ENCODE measurements at places on chromosomes 2 and 18.

DNA sequence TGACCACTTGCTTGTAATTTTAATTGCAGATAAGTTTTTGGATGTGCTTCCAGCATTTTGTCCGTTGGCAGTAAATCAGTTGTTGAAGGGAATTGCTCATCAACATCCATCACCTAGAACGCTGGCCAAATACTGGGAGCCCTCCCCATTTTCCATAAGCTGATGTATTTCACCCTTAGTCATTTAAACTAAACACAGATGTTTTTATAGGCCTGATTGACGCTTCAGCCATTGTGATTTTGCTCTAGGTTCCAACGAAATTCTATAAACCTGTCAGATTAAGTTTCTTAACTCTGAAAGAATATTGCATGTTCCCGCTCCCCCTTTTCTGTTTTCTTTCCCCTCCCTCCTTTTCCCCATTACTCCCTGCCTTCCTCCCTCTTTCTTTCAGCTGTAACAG, 1.0 kb upstream of the RPRM start:
- no peak for DNase-seq

GRCh38 chr18:9419956-9420631, 55.2 kb upstream of the RALBP1 start:
- DNase-seq, result no peak

GRCh38 chr2:183519371-183520056, 395.3 kb downstream of the NUP35 start:
- DNase-seq, result no peak

DNA sequence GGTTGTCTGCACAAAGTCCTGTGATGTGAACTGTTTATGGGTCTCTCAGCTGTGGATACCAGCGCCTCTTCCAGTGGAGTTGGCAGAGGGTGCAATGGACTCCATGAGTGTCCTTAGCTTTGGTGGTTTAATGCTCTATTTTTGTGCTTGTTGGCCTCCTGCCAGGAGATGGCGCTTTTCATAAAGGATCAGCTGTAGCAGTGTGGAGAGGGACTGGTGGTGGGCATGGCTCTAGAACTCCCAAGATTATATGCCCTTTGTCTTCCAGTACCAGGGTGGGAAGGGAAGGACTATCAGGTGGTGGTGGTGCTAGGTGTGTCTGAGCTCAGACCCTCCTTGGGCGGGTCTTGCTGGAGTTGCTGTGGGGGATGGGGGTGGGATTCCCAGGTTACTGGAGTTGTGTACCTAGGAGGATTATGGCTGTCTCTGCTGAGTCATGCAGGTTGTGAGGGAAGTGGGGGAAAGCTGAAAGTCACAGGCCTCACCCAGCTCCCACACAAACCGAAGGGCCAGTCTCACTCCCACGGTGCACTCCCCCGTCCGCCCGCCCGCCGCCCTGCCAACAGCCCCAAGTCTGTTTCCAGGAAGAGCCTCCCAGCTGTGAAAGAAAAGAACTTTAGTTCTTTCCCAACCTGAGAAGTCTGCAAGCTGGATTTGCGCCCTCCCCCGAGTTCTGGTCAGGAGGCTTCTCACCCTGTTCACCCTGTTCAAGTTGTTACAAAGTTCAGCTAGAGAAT, 108.1 kb downstream of the MARCO start:
- DNase-seq, result no peak

- DNase-seq, result no peak
Measured at GRCh38 chr2:204370172-204370718, 175.0 kb upstream of the PARD3B start.

DNA sequence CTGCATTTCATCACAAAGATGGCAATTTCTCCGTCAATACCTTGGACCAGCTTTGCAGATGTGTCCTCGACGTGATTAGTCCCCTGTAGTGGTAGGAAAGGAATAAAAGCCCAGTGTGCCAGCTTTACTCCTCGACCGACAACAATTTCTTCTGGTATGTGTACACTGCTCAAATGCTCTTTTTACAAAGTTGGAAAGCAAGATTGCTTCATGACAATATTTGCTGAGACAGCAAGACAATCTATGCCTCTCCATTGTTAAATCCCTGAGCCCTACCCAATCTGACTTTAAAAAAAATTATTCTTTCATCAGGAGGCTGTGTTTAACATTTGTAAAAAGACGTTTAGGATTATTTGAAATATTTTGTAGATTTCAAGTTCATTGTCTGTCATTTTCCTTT, 27.6 kb upstream of the ZEB2 start:
- no peak for DNase-seq

DNA sequence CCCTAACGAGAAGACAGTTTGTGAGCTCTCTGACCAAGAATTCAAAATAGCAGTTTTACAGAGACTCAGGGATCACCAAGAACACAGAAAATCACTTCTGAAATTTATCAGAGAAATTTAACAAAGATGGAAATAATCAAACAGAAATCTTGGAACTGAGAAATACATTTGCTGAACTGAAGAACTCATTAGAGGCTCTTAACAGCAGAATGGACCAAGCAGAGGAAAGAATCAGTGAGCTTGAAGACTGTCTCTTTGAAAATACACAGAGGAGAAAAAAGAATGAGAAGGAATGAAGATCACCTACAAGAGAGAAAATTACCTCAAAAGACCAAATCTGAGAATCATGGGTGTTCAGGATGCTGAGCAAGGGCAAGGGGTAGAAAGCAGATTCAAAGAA, 29.7 kb downstream of the ASB1 start:
- DNase-seq, result no peak

- DNase-seq, result no peak
Measured at GRCh38 chr2:162769066-162769465, 69.5 kb downstream of the KCNH7 start.

DNA sequence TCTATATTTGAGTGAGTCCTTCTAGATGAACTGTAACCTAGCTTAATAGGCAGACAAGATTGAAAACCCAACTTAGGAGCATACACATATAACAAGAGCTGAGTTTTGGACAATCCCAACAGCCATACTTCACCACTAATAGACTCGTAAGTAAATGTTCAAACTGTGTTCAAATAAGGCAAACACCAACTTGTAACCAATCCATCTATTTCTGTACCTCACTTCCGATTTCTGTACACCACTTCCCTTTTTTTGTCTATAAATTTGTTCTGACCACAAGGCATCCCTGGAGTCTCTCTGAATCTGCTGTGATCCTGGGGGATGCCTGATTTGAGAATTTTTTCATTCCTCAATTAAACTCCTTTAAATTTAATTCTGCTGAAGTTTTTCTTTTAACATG, 1149.1 kb upstream of the NRXN1 start:
- no peak for DNase-seq

GRCh38 chr2:24435391-24436316, 55.4 kb upstream of the NCOA1 start:
- no peak for DNase-seq

DNA sequence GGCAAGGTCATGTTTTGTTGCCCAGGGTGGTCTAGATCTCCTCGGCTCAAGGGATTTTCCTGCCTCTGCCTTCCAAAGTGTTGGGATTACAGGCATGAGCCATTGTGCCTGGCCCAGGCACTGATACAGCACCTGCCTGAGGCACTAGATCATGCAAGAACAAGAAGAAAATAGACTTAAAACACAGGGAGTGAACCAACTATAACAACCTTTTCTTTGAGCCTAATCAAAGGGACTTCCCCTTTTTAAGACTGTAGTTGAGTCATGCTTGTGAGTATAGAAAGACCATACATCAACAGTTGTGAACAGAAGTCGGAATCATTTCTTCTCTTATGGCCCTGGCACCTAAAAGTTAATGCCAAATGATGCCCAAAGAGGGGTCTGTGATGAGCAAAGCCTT, 47.9 kb upstream of the MAPRE2 start:
- DNase-seq, result no peak

GRCh38 chr2:59149271-59149670, 908.1 kb upstream of the FANCL start:
- DNase-seq, result no peak

DNA sequence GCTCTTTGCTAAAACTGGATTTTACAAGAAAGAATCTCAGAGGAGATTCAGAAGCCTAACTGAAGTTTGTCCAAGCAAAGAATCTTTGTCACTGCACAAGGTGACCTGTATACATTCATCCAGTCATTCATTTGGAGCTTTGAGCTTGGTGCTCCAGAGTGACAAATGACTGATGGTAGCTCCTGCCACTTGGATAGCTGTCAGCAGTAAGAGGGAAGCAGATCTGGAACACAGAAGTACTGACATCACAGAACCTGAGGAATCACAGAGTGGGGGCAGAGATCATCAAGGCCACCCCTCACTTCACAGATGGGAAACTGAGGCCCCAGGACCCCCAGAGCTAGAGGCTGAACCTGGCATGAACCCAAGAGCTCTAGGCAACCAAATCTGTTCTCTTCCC, 28.8 kb upstream of the IGFBP2 start:
- no peak for DNase-seq

- no peak for DNase-seq
Measured at GRCh38 chr2:71756280-71756906, 303.0 kb downstream of the DYSF start.

GRCh38 chr18:21602299-21602587, 1.7 kb upstream of the ESCO1 start:
- DNase-seq, result no peak

GRCh38 chr2:33588232-33588631, 10.9 kb downstream of the FAM98A start:
- no peak for DNase-seq
